Stimulated activated CD4-positive, alpha-beta T cell treated with anti-CD3 and anti-CD28 coated beads, Interleukin-4, amount 100 ng/mL, for 4 hours (primary cell): ENCODE measurements at places on chromosomes 7 and 10.

DNA sequence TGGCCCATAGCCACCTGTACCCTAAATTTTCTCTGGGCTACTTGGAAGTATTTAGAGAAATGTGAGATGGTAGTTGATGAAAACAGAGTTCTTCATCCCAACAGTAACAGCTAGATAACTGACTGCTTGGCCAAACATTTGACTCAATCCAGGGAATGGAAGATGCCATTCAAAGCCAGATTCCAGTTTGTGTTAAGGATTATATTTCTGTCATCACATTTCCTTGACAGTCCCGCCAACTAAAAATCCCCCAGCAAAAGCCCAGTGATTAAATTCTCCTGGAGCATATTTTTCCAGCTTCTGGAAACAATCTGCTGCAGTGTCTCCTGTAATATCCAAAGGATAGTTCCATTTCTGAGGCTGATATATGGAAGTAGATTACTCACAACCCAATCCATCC, 45.4 kb upstream of the PTN start:
- no peak for DNase-seq

- DNase-seq = peak; percentile 2
These were observed 108.3 kb downstream of the RNF216 start for GRCh38 chr7:5673125-5673524.

DNA sequence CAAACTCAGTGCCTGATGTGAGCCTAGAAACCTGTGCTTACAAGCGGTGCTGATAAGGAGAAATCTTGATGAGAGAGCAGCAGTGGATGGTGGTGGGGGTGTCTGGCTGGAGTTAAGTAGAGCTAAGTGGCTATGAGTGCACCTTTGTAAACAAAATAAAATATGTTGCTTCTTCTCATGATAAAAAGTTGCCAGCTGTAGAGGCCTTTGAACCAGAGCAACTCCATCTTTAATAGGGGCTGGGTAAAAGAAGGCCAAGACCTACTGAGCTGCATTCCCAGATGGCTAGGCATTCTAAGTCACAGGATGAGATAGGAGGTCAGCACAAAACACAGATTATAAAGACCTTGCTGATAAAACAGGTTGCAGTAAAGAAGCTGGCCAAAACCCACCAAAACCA, 107.6 kb upstream of the FAM3C start:
- no peak for DNase-seq

- no peak for DNase-seq
These were observed 214.5 kb upstream of the CNTNAP2 start for GRCh38 chr7:145902123-145902522.

- DNase-seq = no peak
These were observed 25.0 kb downstream of the CISD1 start for GRCh38 chr10:58293989-58294388.
